ENCODE measurements at places on chromosomes 5 and 9.

GRCh38 chr5:83531661-83532060 lies 60.1 kb downstream of the VCAN start:
- no peak for DNase-seq

DNA sequence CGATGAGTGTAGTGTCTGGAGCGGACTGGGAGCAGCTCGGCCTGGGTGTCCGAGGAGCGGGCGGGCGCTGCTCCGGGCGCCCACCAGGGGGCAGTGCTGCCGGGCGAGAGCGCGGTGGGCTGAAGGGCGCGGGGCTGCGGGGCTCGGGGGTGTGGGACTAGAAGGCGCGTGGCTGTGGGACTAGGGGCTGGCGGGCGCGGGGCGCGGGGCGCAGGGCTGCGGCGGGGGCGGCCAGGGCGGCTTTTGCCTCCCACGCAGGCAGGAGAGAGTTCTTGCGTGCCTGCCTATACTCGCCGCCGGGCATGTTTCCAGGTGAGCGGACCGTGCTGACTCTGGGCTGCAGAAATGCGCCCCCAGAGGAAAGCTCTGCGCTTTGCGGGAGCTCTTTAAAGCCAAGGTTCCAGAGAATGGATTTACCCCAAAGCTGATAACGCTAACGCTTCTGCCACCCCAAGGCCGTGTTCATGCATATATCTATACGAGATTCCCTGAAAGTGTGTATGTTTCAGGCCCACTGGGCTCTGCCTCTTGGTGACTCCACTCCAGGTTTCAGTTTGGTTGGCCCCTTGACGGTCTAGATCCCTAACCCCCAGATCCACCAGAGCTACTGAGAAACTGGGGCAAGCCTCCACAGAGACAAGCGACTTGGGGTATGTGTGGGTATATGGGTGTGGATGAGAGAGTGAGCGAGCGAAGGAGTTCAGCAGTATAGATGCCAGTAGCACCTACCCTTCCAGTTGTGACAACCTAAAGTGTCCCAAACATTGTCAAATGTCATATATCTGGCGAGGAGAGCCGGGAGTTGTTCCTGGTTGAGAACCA lies 56.2 kb downstream of the ACER2 start:
- peak; percentile 39 for DNase-seq

GRCh38 chr5:33690374-33691135 lies 201.2 kb downstream of the ADAMTS12 start:
- DNase-seq = no peak

DNA sequence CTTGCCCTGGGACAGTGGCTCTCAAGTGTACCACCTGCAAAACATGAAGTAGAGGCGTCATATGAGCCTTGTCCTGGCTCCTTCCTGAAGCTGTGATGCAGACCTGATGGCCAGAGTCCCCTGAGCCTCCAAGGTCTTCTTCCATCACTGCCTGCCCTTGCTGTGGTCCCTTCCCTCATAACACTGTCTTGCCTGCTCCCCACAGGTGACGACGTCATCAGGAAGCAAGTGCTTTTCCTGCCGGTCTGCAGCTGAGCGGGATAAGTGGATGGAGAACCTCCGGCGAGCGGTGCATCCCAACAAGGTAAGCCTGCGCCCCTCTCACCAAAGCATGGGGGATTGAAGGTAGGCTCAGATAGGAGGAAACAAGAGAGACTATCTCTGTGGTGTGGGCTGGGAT lies 107.3 kb downstream of the DAB2IP start:
- no peak for DNase-seq

DNA sequence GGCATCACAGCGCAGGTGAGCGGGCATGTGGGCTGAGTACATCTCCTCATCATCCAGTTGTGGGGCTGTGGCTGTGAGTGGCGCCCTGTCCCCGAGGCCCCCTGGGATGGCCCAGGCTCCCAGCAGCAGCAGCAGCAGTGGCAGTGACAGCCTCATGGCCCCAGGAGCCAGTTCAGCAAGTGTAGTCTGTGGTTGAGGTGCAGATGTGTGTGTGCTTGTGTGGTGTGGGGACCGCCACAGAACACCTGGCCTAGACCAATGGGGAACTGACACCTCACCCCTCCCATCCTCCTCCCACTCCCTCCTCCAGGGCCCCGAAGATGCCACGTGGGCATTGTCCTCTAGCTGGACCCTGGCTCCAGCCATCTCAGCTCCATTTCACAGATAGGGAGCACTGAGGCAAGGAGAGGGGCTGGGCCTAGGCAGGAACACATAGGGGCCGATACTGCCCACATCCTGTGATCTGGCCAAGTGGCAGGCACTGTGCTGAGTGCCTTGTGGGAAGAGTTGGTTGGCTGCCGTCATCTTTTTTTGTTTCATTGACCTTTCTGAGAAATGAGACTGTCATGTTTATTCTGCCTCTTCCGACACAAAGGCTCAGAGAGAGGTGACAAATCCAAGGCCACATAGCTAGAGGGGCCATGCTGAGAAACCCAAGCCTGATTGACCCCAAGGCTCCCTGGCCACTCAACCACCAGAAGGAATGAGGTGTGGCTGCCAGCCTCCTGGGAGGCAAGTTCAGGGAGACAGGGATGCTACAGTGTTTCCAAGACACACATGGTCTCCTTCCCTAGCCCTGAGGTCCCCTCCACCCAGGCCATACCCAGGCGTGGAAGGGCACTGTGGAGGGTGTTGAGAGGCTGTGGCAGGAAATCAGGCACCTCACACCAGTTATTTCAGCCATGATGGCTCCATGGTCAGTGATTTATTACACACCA lies at the start of gene MZB1:
TSS of gene MZB1 (minus strand) at position 213 of the 938 bp plus-strand sequence. CDS start at position 156, 57 bp downstream.
- DNase-seq = no peak

DNA sequence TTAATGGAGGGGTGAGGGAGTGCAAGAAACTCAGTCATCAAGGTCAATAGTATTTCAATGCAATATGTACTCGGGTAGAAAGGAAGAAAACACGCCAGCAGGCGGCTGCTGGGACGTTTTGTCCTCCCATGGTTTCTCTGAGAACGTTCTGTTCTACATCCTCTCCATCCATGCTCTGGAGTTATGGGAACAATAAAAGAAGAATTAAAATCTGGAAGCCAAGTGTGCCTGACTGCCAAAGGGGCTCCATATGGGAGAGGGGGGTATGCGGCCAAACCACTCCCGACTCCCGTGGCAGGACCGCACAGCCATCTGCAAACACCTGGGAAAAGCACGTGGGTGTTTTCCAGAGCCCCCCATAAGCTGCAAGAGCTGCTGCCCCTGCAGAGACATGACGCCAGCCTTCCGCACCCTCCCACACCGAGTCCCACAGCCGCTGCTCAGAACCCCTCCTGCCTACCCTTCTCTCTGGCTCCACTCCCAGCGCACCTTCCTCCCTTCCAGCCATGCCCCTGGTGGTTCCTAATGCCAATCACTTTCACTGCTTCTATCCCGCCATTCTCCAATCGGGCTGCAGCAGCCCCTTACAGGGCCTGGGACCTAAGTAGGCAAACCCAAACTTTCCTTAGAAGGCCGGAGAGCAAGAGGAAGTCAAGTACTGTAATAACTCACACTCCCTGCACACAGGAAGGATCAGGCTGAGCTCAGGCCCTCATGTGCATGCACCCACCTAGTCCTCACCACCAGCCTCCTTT lies 241.6 kb downstream of the SYK start:
- no peak for DNase-seq

GRCh38 chr5:81395262-81395661 lies 1.3 kb upstream of the ACOT12 start:
- no peak for DNase-seq

DNA sequence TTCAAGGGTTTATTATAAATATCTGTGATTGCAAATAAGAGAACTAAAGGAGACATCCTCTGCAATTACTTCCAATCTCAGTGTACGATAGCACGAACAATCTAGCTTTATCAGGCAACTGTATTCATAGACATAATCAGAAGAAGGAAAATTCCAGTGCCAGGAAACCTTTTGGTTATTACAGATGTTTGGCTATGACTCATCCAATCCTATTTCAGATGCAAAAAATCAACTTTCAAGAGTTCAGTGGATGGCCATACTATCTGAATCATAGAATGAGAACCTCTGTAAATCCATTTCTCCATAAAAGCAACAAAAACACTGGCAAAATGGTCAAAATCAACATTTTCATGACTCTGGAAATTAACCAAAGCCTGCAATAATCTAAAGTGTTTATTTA lies 37.9 kb downstream of the GAS1 start:
- no peak for DNase-seq

GRCh38 chr5:10133830-10134229 lies 115.9 kb downstream of the ATPSCKMT start:
- no peak for DNase-seq

DNA sequence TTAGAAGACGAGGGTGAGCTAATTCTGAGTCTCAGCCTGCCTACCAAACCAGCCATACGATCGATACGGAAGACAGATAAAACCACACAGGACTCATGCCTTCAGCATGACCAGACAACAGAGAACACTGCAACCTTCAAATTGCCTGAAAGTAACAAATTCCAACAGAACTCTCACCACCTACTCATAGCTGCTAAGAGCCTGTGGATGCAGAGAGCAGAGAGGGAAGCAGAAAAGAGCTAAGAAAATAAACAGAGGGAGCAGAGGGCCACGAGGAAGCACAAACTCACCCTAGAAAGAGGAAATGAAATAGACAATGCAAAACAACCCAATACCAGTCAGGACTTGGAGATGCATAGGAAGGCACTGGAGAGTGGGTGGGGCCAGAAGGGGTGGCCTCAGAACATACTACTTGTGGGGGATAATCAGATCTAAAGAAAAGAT lies 86.7 kb upstream of the TAS2R1 start:
- no peak for DNase-seq

- no peak for DNase-seq
Measured at GRCh38 chr9:127522727-127523126, 71.4 kb downstream of the LRSAM1 start.

GRCh38 chr5:154111214-154111613 lies 72.4 kb downstream of the MFAP3 start:
- no peak for DNase-seq

DNA sequence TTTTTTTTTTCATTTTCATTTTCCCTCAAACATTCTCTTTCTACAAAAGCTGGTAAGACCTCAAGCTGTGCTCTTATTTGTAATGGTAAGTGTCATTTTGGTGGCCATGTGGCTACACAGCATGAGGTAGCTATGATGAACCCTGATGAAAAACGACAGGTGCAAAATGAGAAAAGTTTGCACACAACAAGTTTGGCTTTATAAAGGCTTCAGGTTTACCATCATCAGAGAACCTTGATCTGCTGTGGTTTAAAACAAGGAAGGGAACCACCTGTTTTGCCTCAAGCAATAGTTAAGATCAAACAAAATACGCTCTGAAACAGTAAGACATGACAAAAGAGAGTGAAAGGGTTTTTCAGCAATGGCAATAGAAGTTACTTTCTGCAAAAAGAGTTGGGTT lies 1124.6 kb upstream of the ACO1 start:
- no peak for DNase-seq

GRCh38 chr9:121369595-121370265 lies at the start of gene STOM:
STOM (minus strand) TSS chr9:121370250; CDS start chr9:121370187, 63 bp downstream.
- DNase-seq = no peak

GRCh38 chr9:110455860-110456259 lies 118.2 kb upstream of the TXNDC8 start:
- DNase-seq = no peak

DNA sequence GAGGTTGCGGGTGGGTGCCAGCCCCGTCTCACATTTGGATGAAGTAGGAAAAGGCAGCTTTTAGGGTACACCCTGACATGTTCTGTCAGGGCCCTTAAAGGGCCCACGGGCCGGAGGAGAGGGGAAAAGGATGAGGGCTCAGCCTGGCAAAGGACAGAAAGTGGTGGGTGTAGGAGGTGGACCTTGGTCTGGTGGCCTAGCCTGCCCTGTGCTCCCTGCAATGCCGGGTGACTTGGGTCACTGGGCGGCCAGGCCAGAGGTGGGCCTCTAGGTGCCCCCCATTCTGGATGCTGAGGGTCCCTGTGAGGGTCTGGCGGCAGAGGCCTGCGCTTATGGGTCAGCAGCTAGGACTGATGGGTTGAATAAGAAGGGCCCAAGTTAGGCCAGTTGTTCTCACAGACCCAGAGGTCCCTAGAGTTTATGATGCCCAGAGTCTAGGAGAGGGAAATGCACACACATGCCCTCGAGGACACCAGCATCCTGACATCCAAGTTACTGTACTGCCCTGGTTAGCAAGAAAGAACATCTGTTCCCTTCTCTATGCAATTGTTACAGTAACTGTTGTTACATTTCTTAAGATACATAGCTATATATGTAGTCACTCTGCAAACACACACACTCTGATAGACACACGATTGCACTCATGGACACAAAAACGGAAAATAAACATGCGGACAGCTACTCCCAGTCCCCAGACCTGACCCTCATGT lies 12.5 kb downstream of the TRIM7 start:
- no peak for DNase-seq

GRCh38 chr5:73189871-73190376 lies 16.9 kb downstream of the TMEM174 start:
- no peak for DNase-seq

- DNase-seq = peak; percentile 17
Measured at GRCh38 chr5:170100066-170100943, 5.4 kb upstream of the FOXI1 start.

- DNase-seq = no peak
Measured at GRCh38 chr9:78898234-78898633, 601.3 kb downstream of the PSAT1 start.

DNA sequence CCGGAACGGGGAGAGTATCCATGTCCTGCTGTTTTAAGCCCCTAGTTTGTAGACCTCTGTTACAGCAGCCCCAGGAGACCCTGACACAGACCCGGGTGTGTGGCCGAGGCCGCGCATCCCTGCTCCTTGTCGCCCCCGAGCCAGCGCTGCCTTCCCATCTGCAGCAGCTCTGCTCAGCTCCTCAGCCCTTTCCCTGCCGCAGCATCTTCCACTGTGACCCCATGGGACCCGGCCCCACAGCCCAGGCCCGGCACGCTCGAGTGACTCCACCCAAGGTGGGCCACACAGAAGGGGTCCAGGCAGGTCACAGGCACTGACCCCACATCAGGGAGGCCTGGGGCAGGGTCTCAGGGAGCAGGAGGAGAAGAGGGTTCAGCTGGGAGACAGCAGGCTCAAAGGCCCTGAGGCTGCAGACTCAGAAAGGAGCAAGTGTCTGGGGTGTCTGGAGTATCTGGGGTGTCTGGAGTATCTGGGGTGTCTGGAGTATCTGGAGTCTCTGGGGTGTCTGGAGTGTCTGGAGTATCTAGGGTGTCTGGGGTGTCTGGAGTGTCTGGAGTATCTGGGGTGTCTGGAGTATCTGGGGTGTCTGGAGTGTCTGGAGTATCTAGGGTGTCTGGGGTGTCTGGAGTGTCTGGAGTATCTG lies 31.2 kb downstream of the LHX3 start:
- DNase-seq = no peak

- DNase-seq = no peak
Measured at GRCh38 chr5:10337986-10338385, 15.5 kb upstream of the MARCHF6 start.

DNA sequence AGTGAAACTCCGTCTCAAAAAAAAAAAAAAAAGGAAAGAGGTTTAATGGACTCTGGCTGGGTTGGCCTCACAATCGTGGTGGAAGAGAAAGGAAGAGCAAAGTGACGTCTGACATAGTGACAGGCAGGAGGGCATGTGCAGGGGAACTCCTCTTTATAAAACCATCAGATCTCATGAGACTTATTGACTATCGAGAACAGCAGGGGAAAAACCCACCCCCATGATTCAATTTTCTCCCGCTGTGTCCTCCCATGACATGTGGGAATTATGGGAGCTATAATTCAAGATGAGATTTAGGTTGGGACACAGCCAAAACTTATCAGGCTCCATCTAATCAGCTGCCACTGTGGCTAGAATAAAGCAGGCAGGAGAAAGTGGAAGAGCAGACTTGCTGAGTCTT lies 610.4 kb upstream of the NUDT12 start:
- DNase-seq = no peak

- no peak for DNase-seq
Measured at GRCh38 chr9:4887556-4887955, 94.8 kb downstream of the RCL1 start.

GRCh38 chr9:73137286-73137899 lies 14.3 kb upstream of the ANXA1 start:
- no peak for DNase-seq

- DNase-seq = no peak
Measured at GRCh38 chr9:82252116-82252515, 263.5 kb downstream of the SPATA31D1 start.
